ENCODE measurements at places on chromosomes 4 and X.

DNA sequence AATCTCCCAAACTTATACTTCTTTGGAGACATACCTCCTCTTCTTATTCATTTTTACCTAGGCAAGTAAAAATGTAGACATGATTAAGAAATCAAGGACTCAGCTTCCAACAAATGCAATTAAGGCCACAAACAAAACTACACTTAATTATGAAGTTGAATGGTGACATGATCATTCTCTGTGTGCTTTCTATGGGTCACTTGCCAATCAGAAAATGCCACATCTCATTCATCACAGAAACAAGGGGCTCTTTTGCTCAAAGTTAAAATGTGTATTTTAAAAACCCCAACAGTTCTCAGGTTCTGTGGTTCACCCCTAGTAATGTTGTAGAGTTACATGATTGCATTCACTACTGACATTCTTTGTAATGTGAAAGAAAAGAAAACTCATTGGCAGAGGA, 273.5 kb downstream of the DCHS2 start:
- DNase-seq: no peak

DNA sequence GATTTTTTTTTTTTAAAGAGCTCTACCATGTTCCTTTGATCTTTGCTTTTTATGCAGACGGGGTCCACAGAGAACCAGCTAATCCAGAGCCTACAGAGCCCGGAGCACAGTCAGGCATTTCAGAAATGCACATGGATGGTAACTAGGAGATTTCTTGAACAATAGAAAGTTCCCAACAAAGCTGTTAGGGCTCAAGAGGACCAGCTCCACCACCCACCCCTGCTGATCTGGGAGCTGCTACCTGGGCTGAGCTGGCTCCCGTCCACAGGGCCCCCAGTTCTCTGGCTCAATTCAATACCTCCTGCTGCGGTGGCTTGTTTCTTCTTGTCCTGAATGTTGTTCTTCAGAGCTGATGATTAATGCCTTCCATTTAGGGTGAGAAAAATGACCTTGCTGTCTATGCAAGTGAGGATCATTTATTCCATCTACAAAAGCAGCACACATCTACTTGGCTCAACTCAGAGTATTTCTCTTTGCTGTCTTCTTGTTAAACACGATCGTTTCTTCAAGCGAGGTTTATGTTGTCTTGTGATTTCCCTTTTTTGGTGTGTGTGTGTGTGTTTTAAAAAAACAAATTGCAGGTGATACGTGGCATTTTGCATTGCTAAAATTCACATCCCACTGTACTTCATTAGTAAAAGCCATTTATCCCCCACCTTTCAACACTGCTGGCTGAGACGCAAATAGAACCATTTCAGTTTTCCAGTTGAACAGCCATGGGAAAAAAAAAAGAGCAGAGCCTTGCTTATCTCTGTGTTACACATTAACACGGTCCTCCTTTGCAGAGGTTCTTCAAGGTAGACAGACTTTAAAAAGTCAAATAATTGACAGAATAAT, 31.3 kb downstream of the IGFBP7 start:
- DNase-seq: no peak

- DNase-seq: no peak
These were observed 781.8 kb downstream of the FAM133A start for GRCh38 chrX:94455782-94456181.

GRCh38 chr4:13386405-13387107, 97.6 kb downstream of the RAB28 start:
- DNase-seq: no peak

GRCh38 chrX:2463973-2464676, 36.7 kb downstream of the DHRSX start:
- DNase-seq: no peak

Data from NCI-H2029 (cell line).